ENCODE measurements at places on chromosomes 11 and 22.
A peak's percentile ranks its signal among the peaks of the same experiment; 100 is the strongest.

- DNase-seq, result no peak
Measured at GRCh38 chr11:33515347-33515746, 185.3 kb downstream of the C11orf91 start.

DNA sequence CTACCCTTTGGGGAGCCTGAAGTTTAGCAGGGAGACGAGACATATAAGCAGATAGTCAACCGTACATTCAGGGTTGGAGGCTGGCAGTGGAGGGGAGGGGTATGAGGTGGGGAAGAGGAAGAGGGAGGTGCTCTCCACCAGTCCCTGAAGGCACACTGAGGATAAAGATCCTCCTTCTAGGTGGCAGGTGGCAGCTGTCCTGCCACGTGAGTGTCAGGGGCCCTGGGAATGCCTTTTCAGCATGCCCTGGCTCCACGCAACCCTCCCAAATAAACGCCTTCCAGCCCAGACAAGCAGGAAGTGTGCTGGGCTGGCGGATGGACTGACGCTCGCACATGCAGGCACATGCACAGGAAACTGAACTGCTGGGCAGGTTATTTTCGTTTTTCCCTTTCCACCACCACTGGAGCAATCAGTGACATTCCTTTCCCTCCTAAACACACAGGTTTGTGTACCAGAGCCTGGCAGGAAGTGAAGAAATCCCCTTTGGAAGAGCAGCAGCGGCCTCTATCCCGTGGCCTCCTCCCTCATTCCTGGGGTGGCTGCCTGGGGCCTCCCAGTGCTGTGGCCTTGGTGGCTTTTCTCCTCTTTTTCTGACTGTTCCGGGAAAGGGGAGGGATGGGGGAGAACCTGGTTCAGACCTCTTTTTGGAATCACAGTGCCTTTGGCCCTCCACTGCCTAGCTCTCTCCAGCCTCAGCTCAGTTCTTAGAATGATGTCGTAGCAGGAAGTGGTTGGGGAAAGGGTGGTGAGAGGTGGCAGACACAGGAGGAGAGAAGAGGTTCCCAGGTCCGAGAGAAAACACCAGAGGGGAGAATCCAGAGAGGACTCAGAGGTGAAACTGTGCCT is 157.0 kb upstream of the TIMP3 start:
- peak; percentile 74 for DNase-seq

DNA sequence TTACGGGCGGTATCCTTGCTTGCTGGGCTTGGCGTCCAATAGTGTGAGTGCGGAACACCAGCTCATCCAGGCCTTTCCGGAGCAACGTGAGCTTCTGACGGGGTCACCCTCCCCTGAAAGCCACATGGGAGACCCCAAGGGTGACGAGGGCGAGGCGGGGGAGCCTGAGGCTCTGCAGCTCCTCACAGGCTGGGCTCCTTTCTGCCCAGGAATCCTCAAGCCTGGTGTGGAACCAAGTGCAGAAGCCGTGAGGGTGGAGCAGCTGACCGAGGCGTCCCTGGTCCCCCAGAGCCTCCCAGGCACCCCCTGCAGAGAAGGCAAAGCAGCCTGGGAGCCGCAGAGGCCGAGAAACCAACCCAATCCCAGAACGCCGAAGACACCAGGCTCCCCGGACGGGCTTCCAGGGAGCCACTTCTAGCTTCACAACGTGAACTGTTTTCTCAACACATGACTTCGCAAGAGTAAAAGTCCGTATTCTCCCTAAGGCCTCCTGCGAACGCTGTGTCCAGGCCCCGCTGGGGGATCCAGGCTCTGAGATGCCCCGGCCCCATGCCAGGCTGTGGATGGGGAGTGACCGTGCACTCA is 530.3 kb downstream of the BRD1 start:
- DNase-seq, result no peak

DNA sequence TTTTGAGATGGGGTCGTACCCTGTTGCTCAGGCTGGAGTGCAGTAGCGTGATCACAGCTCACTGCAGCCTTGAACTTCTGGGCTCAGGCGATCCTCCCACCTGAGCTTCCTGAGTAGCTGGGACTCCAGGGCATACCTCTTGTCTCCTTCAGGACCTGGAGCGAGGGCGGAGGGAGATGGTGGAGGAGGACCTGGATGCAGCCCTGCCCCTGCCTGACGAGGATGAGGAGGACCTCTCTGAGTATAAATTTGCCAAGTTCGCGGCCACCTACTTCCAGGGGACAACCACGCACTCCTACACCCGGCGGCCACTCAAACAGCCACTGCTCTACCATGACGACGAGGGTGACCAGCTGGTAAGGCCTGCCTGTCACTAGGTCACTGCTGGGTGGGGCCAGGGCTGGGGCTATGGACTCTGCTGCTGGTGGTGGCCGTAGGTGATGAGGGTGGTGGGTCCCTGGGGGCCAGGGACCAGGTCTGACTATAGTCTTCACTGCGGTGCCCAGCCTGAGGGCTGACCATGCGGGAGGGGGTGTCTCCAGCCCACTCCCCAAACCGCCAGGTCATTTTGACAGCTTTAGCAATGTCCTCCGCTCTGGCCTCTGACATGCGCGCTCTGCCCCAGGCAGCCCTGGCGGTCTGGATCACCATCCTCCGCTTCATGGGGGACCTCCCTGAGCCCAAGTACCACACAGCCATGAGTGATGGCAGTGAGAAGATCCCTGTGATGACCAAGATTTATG is 53.9 kb downstream of the MYO7A start:
- no peak for DNase-seq

DNA sequence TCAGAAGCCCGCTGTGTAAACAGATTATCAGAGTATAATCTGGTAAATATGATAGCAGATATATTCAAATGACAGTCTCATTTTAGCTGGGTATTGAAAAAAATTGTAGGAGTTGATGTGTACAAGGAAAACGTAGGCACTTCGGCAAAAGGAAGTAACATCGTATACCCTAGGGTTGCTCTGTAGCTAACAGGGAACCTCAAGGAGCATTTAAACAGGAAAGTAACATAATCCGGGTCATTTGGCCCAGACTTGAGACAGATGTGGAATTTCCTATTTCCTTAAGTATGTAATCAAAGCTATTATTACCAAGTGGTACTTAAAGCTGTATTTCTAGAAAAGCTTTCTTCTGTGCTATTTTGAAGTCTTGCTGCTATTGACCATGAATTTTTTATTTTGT is 215.6 kb downstream of the DDX10 start:
- no peak for DNase-seq

DNA sequence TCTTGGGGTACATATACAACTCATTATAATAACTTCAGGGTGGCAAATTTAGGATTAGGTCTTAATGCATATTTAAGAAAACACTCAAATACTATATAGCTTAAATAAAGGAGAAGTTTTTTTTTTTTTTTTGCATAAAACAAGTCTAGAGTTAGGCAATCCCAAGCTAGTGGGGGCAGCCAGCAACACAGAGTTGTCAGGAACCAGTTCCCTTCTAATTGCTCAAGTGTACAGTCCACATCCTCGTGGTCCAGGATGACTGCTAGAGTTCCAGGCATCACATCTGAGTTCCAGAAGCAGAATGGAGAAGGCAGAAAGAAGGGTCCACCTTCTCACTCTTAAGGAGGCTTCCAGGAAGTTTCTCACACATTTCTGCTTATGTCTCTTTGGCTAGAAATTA is 261.9 kb upstream of the PLET1 start:
- no peak for DNase-seq

- peak; percentile 80 for DNase-seq
Measured at GRCh38 chr11:9765320-9766101, 101.6 kb downstream of the SWAP70 start.

DNA sequence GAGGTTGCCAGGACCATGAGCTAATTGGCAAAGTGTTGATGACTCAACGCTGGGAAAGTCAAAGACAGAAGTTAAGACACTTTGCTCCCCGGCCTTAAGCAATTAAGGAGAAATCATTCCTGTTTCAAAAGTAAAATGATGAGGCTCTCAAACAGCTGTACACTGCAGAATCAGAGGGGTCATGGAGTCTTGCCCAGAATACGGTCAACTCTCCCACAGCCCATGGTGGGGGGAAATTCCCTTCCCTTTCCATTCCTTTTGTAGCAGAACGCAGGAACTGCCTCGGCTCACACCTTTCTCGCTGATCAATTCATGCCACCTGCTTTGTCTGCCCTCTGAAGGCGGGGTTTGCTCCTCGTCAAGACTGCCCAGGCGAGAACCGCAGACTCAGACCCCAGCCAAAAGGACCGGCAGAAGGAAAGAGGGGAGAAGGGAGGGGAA is 52.8 kb downstream of the MN1 start:
- DNase-seq, result peak; percentile 37

- no peak for DNase-seq
Measured at GRCh38 chr11:77191823-77192495, 63.9 kb downstream of the MYO7A start.

- DNase-seq, result peak; percentile 68
Measured at GRCh38 chr11:24234822-24235508, 261.9 kb upstream of the LUZP2 start.

All from A172 (cell line).